ENCODE measurements at places on chromosomes 2 and 18.

DNA sequence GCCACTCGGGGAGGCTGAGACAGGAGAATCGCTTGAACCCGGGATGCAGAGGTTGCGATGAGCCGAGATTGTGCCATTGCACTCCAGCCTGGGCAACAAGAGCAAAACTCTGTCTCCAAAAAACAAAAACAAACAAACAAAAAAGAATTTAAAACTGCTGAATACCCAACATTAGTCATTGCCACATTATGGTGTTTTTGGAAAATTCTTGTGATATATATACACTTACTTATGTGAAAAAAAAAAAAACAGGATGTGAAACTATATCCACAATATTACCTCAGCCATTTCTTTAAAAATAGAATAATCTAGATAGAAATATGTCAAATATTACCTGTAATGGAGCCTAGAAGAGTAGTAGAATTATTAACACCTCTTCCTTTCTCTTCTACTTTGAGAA, 288.3 kb upstream of the FN1 start:
- no peak for DNase-seq

DNA sequence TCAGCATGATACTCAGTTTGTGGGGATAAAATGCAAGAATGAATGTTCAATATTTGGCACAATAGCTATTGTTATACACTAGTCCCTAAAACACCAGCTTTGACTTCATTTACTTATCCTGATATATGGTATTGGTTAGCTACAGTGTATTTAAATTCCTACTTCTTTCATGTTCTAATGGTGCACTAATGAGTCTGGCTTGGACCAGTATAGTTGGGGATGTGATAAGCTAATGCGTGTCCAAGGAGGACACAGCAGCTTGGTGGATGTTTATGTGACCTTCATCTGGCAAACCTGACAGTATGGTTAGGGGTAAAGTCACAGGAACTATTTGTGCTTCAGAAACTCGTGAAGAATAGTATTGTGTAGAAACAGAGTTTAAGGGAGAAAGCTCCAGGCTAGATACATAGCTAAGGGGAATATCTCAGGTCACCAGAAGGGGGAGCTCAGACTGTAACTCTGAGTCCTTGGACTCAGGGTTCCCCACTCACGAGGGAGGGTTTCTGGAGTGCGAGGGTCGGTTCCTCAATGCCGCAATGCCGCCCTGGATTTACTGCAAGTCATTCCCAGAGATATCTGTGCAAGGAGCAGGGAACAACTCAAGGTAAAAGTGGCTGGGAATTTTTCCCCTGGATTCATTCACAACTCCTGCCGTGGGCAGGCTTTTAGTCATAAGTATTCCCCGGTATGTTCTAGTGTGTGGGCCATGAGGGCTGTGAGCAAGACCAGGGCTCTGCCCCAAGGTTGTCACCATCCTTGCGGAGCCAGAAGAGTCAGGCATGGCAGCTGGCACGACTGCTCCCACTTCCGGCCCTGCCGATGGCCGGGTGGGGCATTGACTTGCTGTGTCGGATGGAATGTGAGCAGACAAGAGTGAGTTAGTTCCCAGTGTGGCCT, 14.5 kb downstream of the IL1R2 start:
- peak; percentile 50 for DNase-seq

DNA sequence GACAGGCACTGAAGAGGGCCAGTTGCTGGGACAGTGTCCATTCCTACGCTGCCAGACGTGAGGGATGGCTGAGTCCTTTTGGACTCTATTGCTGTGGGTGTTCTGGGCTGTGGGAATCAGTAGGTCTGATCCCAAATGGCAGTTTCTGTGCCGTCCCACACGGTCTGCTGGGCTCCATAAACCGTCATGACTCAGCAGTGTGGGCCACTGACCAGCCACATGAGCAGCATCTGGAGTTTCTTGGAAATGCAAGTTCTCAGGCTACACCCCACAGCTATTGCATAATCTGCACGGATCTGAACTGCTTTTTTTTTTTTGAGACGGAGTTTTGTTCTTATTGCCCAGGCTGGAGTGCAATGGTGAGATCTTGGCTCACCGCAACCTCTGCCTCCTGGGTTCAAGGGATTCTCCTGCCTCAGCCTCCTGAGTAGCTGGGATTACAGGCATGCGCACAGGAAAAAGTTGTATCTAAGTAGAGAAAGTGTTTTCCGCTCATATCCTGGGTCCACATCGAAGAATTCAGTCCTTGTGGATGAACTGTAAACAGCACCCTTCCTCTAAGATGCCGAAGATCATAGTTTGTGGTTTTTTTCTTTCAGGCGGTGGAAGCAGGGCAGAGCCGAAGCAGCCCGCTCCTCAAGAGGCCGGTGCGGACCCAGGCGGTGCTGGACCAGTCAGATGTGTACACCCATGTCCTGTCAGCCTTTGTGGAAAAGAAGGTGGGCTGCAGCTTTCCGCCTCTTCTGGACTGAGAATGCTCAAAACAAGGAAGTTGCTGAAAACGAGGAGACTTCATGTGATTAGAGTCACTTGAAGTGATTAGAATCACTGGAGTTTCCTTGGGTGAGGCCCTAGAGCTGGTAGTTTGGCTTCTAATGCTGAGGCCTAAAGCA, 25.5 kb downstream of the RMC1 start:
- no peak for DNase-seq

- DNase-seq = no peak
Observed at GRCh38 chr2:167136879-167137596, 248.8 kb downstream of the XIRP2 start.
